Left cardiac atrium (tissue), 4 donors: ENCODE measurements at places on chromosomes 4 and X. TPM values are rescaled to one million over a fixed set of nuclear protein-coding genes. Genes with fewer than 3 reads are reported as not detected.

- no peak for DNase-seq
Observed at GRCh38 chr4:100082852-100083251, 107.4 kb downstream of the DDIT4L start.

DNA sequence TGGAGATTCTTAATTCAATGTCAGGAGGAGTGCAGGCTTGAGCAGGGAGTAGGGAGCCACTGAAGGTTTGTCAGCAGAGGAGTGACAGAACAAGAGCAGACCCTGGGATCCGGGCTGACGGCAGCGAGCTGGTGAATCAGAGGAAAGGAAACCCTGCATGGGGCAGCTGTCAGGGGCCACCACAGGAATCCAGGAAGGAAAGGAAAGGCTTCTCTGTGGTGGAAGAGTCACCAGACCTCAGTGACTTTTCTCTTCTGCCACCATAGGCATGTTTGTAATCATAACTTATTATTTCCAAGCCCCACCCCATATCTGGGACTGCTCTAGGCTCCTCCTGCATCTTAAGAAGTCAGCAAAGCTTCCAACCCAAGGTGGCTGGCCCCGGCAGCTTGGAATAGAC, 150.9 kb downstream of the BCOR start:
- no peak for DNase-seq

DNA sequence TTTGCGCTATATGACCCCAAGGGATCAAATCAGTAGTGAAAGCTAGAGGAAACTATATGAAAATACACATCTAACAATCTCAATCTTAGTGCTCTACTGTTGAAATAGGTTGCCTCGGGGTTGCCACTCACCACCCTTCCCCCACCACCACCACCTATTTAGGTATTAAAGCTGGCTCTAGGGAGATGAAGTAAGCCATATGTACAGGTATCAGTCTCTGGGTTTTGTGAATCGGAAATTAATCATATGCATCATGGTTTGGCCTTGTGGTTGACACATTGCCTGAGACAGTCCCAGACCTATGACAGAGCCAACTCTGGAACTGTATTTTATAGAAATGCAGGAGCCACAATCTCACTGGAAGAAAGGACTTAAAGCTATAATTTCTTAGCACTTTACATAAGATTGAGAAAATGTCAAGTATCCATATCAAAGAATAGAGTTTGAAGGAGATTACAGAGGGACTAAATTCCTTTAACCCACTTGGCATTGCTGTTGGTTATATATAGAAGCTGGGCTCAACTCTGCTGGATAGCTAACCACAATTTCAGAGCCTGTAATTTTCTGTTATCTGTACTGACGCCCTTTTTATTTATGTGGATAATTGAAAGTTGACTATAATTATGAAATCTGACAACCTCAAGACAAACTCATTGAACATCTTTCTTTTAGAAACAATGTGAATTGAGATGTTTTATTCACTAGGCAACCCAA, 26.7 kb upstream of the BMP2K start:
- no peak for DNase-seq

- DNase-seq: no peak
Observed at GRCh38 chr4:149294601-149295000, 521.0 kb downstream of the IQCM start.

DNA sequence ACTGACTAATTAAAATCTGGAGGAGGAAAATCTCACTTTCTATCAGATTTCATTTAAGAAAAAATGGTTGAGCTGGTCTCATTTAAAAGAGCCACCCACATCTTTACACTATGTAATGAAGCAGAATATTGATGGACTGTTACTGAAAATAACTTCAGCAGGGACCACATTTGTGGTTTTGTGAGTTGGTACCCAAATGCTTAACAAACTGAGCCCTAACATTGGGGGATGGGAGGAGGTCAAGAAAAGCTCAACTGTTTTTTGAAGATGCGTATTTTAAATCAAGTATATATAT, 30.1 kb downstream of the HOPX start:
- no peak for DNase-seq

- no peak for DNase-seq
Observed at GRCh38 chr4:62226082-62226481, 1026.0 kb downstream of the ADGRL3 start.

DNA sequence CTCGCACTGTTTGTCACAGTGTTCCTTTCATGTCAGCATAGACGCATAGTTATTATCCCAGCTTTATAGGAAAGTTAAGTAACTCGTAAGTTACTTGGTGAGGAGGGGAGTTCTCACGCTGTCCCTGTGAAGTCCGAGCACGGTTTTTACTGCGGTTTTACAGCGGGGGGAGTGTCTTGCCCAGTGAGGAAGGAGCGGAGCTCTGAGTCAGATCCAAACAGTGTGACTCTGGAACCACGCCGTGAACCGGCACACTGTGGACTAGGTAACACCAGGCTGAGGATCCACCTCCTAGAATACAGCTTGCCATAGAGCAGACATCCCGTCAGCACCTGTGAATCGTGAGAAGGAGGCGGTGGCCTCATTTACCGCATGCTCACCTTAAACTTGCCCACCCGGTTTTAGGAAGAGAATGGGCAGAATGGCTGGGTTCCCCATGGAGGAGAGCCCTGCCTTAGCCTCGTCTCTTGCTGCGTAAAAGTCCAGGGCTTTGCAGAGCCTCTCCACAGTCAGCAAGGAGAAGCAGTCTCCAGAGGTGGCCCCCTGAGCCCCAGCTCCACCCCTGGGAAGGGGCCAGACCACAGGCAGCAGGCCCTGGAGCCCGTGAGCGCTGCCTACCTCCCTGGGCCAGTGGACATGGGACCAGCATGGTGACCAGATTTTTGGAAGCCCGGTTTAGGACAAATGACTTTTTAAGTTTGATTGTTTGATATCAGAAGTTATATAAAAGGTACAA, 40.2 kb upstream of the HGFAC start:
- no peak for DNase-seq

DNA sequence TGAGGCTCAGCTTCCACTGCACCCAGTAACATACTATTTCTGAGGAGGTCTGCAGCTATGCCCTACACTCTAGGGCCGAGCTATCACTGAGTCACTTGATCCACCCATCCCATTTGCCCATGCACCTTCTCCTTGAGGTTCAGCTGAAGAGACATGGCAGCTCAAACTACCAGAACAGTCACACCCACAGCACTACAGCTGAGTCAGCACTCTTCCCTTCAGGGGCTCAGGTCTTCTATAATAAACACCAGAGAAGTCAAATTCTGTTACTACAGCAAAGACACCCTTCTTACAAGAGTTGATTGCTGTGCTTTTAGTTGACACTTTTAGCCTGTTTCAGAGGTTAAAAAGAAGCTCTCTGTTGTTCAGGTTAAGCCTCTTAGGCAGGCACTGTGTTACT, 1696.4 kb upstream of the ADGRL3 start:
- DNase-seq: no peak

- DNase-seq: no peak
Observed at GRCh38 chr4:78219825-78220224, 162.7 kb downstream of the FRAS1 start.

DNA sequence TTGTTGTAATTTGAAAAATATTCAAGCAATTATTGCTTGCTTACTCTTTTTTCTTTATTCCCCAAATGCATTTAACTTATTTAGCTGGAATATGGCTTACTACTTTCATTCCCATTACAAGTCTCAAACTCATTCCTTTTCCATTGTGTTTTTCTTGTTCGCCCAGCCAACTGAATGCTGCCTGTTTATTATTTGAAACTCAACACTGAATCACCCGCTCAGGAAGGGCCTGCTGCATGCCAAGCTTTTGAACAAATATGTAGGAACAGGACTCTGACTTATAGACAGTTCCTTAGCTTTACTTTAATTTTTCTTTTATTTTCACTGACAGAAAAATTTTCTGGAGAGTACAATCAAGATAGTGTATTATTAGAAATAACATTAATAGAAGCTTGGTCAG, 12.9 kb downstream of the PCDH18 start:
- no peak for DNase-seq

GRCh38 chrX:6852869-6853268, 294.6 kb upstream of the STS start:
- DNase-seq: no peak

DNA sequence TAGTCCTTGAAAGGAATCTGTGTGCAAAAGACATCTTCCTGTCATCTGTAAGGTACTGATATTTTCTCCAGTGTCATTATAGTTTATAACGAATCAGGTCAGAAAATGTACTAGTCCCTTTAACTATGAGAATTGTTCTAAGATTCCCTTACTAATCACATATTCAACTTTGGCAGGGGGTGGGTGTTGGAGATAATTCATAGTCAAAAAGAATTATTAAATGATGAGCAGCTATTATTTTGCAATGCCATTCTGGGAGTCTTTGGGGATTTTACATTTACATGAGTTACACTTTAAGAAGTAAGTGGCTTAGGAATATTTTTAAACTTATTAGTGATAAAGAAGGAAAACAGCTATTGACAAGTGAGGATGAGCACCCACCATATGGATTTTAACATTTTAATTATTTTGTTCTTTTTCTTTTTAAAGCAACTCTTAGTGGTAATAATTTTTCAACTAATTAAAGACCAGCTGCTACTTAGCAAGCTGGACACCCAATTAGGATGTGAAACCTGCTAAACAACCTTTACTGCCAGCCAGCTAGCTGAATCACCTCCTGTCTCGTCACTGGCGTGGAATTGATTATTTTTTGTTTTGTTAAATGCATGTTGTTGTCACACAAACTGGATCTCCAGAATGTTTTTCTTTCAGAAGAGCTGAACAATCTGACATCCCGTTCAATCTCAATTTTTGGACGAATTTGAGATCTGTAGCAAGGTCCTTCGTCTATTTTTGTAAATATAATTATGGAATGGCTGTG, 219.2 kb downstream of the ARAP2 start:
- DNase-seq: no peak

DNA sequence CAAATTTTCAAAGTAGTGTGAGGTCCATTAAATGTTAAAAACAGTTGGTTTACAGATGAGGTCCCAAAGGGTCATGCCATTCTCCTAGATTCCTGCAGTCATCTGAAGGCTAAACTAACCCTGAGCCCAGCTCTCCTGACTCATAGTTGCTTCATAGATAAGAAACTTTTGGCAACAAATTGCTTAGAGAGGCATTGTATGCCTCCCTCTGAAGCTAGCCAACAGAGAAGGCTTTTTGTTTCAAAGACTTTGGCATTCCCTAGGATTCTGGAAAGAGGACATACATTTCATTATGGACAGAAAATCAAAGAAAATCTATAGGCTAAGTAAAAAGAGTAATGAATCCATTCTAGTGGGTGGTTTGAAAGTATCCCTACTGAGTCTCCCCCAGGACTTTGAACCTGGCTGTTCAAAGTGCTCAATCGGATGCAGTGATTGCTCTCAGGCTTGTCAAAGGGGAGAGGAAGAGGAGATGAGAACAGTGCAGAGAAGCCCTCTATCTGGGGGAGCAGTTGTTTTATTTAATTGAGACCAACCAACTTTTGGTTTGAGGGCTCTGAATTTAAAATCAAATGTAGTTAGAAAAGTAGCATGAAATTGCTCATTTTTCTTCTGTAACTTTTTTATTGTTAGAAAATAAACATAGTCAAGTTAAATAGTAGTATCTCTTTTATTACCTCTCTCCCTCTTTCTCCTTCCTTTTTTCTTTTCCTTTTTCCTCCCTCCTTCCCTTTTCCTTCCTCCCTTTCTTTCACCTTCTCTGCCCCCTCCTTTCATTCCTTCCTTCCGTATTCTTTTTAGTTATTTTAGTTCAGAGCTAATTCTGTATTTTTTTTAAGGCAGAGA, 72.3 kb upstream of the ZNF518B start:
- DNase-seq: no peak

GRCh38 chr4:180528003-180528402, 1715.2 kb upstream of the TENM3 start:
- no peak for DNase-seq

- no peak for DNase-seq
Observed at GRCh38 chrX:54447461-54447860, 7.3 kb downstream of the TSR2 start.

DNA sequence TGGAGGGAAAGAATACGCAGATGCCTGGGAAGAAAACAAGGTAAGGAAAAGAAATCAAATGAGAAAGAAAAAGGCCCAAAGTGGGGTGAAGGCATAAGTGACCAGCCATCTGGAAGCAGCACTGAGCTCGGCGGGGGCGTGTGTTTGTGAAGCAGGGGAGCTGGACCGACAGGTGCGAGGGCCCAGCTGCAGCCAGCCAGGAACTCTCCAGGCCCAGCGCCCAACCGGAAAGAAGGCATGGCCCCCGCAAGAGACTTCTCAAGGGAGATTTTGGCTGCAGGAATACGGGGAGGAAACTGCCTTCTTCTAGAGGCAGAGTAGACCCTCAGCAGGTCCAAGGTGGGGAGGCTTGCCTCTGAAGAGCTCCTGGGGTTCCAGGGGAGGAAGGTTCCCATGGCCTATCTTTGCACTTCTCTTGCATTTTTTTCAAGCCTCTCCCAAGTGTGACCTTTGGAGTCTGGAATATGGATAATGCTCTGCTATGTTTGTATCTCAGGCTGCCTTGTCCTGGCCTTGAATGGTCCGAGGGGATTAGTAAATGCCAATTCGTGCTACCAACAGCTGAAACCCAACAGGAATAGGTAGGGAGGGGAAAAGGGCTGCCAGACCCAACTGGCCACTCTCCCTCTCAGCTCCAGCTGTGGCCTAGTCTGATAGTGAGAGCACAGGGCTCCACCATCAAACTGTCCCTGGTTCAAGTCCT, 10.8 kb upstream of the CITED1 start:
- DNase-seq: no peak

DNA sequence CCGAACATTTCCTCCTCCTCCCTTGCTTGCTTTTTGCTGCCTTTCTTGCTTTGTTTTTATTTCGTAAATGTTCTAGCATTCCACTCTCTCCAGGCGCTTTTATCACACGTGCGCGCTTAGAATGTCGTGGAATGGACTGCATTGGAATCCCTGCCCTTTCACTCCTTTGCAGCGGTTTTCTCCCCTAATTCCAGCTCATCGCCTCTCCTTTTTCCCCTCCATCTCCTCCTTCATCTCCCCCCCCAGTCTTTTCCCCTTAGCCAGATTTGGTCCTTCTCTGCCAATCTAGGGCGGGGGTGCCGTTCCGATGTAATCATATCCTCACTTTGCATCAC, 579 bp downstream of the OGT start:
- DNase-seq: no peak

DNA sequence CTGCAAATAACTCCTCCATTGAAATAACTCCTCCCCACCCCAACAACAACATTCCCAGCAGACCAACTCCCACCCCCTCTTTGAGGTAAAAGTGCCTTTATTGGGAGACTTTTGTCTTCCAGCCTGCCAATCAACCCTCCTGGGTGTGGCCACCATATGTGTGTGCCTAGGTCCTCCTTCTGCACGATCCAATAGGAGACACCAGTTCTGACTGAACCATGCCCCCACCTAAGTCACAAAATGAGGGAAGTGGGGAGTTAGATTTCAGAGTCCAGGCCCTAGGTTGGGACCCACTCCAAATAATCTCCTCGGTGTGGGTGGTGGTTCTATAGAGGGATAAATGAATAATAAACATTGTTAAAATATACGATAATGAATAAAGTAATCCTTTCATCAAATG, 3.0 kb downstream of the PLP2 start:
- DNase-seq: no peak

- DNase-seq: no peak
Observed at GRCh38 chr4:5785806-5786680, 75.0 kb downstream of the EVC start.

Gene ING2
- total RNA-seq: 5.4 TPM

Gene RGN
- 9.3 TPM for total RNA-seq

Gene RBM10
- 22.1 TPM for total RNA-seq

Gene GPR78
- not detected for total RNA-seq

Gene PRICKLE3
- 14.8 TPM for total RNA-seq

Gene RS1
- not detected for total RNA-seq

Gene SLC25A53
- 8.6 TPM for total RNA-seq

Gene ATP2B3
- total RNA-seq: not detected

Gene FAM149A
- total RNA-seq: 9.6 TPM

Gene CDKL5
- 8.3 TPM for total RNA-seq

Gene HERC5
- 2.4 TPM for total RNA-seq

Gene USP26
- total RNA-seq: not detected
